ENCODE measurements at places on chromosomes 13 and 19. TPM values are rescaled to one million over a fixed set of nuclear protein-coding genes. Genes with fewer than 3 reads are reported as not detected.

Gene EDDM13
- total RNA-seq: not detected

DNA sequence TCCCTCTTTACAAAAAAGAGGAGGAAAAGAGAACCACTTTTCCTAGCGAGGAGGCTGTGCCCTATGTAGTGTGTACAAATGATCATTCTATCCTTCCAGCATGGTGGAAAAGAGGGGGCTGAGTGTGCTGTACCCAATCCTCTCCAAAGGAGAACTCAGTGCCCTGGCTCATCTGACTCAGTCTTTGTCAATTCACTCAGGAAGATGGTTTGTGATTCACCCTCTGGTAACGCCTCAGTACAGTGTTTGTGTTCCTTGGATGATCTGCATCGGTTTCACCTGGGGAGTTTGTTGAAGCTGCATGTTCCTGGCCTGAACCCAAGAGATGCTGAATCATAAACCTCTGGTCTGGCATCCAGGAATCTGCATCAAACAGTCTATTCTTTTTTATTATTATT is 18.3 kb upstream of the ENOX1 start:
- DNase-seq: no peak

- no peak for DNase-seq
Observed at GRCh38 chr13:91667486-91667885, 269.1 kb downstream of the GPC5 start.

- no peak for DNase-seq
Observed at GRCh38 chr19:6076675-6077463, 33.4 kb downstream of the RFX2 start.

Gene USE1
- total RNA-seq: 22.3 TPM

GRCh38 chr19:5484398-5485285 is 29.4 kb downstream of the ZNRF4 start:
- no peak for DNase-seq

- DNase-seq: no peak
Observed at GRCh38 chr19:7670150-7670783, 1.4 kb downstream of the RETN start.
